ENCODE measurements at places on chromosomes 4 and X.

DNA sequence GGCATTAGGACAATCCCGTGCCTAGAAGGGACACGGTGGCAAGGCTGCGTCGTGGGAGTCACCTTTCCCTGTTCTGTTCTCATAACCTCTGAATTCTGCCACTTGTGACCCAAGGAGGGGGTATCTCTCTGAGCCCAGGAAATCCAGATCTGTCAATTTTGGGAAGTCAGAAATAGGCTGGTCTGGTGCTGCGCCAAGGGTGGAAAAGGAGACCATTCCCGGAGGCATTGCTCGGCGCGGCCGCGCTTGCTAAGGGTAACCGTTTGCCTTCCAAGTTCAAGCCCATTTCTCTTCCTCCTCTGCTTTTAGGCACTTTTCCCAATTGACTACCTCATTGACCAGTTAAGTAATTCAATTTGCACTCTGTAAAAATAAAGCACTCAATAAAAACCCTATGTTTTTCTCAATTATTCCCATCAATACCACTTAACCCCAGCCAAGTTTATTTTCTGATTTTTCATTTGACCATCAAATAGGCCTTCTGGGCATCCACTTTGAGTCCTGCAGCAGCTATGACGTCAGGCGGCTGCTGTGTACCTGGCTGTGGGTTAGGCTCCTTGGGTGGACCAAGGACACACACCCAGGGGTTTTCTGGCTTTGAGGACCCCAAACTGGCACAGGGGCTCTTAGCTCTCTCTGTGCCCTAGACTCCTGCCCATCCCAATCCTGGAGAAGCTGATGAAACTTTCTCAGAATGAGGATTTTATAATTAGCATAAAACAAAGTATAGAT is 12.5 kb downstream of the SORCS2 start:
- DNase-seq: no peak

GRCh38 chr4:78542373-78542772 is 9.2 kb upstream of the ANXA3 start:
- DNase-seq: peak; percentile 58

- DNase-seq: no peak
These were observed 297.0 kb upstream of the PUDP start for GRCh38 chrX:7444967-7445366.

DNA sequence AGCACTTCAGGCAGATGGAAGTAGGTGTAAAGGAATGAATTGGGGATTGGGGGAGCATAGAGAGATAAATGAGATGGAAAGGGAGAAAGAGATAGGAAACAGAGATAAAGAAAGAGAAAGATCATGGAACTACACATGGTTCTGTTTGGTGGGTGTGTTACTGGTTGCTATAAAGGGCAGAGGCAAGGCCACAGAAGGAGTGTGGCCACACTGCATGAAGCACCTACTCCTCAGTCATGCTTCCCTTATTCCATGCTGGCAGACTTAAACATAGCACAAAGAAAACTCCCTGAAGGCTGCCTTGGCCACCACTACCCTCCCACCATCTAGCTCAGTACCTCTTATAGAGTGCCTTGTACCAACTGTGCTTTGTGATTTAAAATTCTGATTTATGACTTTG is 56.9 kb downstream of the OPHN1 start:
- no peak for DNase-seq

GRCh38 chr4:187602339-187603092 is 393.1 kb upstream of the ZFP42 start:
- DNase-seq: peak; percentile 5

GRCh38 chrX:68284281-68284904 is 148.9 kb downstream of the OPHN1 start:
- DNase-seq: no peak

DNA sequence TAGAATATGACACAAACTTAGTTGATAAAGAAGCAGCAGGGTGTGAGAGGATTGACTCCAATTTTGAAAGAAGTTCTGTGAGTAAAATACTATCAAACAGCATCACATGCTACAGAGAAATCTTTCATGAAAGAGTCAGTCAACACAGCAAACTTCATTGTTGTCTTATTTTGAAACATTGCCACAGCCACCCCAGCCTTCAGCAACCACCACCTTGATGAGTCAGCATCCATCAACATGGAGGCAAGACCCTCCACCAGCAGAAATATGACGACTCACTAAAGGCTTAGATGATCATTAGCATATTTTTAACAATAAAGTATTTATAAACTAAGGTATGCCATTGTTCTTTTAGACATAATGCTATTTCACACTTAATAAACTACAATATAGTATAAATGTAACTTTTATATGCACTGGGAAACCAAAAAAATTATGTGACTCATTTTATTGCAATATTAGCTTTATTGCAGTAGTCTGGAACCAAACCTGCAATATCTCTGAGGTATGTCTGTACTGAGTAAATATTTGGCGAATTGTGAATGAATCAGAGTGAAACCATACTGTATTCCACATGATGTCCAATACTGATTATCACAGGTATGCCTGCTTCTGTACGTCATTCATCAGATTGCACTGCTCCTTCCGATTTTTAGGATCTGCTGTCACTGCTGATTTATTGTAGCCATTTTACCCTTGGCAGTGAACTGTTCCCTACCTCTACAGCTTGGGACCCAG is 11.6 kb downstream of the FRMPD4 start:
- DNase-seq: no peak

DNA sequence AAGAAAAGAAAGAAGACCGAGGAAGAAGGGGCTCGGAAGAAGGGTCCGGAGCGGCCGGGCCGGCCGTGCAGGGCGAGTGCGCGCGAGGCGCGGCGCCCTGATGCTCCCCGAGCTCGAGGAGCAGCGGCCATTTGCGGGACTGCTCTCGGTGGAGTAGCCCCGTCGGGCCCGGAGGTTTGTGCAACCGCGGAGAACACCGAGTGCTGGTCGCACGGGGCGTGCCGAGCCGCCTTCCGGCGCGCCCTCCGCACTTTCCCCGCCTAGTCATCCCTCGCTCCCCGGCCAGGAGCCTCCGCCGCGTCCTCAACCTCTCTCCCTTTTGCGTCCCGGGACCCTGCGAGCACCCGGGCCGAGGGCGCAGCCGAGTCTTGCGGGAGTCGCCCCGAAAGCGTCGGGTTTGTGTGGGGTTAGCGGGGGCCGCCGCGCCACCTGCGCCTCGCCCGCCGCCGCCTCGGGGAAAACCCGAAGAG is 127.4 kb downstream of the LAS1L start:
- DNase-seq: no peak

Measured in fibroblast of the aortic adventitia (primary cell).